ENCODE measurements at places on chromosomes 16 and 17.

DNA sequence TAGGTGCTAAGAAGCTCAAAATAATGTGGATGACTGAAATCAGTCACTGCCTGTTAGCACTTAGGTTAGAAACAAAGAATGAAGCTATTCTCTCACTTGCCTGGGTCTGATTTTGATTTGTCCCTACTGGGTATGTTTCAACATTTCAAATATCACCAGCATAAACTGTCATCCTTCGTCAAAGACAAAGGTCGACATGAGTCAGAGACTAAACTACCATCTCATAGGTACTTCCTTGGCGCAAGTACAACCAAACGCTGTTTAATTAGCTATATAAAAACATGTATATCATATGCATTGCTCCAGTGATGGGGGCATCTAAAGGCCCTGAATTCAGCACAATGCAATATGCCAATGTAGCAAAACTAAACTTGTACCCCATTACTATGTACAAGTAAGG lies 4.0 kb downstream of the AKTIP start:
- no peak for DNase-seq

DNA sequence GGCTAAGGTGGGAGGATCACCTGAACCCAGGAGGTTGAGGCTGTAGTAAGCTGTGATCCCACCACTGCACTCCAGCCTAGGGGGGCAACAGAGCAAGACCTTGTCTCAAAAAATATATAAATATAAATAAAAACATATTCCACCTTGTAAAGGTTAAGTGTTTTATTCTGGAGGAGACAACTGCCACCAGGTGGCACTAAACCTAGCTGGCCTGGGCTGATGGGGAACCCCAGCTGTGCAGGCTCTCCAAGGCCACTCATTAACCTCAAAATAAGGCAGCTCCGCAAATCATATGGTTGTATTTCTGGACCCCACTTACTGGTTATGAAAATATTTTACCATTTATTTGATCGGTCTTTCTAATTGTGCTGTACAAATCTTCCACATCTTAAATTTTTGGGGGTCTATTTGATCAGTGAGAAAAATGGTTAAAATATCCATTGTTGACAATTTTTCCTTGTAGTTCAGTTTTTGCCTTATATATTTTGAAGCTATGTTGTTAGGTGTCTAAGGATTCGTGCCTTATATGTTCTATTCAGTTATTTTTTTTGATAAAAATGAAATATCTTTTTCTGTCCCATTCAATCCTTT lies 8.5 kb upstream of the ICAM2 start:
- DNase-seq: peak; percentile 51

DNA sequence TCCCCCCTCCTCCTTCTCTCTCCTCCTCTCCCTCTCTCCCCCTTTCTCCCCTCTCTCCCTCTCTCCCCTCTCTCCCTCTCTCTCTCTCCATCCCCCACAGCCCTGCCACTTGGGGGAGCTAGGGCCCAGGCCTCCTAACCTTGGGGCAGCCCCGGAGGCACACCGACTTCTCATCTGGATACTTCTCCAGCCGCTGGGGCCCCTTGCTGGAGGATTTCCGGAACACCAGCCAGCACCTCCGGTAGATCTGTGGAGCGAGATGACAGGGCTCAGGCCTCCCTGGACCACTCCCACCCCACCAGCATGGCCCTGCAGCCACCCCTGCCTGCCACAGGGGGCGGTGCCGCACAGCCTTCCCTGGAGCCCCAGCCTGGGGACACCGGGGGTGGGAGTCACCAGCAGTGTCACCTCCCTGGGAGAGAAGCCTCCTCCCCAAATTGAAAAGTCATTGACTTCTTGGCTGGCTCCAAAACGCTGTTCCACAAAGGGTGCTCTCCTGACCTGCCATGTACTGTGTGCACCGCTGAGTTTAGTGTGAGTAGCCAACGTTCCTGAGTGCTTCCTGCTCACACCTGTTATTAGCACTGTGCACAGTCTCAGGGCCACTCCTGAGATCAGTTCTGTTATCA lies 10.5 kb downstream of the DOK4 start:
- peak; percentile 47 for DNase-seq

GRCh38 chr17:80855948-80856862 lies 135.4 kb upstream of the CHMP6 start:
- DNase-seq: peak; percentile 60

DNA sequence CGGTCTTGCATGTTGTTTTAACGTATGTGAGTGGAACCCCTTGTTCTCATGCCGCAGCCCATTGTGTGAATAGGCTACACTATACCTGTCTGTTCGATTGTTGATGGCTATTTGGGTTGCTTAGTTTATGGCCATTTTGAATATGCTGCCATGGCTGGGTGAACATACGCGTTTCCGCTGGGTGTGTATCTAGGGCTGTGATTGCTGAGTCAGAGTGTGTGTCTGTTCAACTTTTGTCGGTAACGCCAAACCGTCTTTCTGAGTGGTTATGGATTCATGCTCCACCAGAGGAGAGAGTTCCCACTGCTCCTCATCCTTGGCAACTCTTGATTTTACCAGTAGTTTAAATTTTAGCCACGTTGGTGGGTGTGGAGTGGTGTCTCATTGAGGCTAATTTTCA lies 77.0 kb downstream of the METRNL start:
- no peak for DNase-seq

- DNase-seq: no peak
Measured at GRCh38 chr16:53773150-53773846, 69.3 kb downstream of the FTO start.

DNA sequence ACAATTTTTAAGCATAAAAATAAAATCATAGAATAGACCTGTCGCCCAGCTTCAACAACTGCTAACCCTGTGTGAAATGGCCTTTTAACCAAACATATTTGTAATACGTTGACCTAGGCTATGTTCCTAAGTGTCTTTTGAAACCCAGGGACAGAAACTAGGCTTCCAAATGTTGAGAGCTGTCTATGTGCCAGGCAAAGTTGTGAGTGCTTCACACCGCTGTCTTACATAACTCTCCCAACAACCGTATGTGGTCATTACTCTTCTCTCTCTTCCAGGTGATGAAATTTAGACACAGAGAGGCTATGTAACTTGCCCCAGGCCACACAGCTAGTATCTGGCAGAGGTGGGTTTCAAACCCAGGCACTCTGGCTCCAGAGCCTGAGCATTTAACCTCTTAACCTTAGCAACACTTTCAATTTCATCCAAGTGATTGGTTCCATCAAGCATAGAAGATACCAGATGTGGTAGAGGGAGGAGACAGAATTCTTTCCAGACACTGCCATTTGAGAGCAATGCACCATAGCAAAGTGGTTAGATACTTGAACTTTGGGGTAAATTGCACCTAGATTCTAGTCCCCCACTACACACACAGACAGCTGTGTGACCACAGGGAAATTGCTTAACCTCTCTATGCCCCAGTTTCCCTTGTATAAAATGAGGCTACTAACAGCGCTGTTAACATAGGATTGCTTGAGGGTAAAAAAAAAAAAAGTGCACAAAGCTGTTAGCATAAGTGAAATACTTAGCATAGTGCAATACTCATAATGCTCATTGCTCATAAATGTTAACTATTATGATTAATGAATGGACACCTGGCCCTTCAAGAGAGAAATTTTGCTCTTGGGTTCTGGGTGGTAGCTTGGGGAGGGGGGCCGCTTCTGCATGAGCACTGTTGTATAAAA lies 160.6 kb downstream of the IRX3 start:
- no peak for DNase-seq

GRCh38 chr16:85836706-85837582 lies 37.4 kb downstream of the COX4I1 start:
- no peak for DNase-seq

GRCh38 chr17:2181206-2181896 lies 122.2 kb downstream of the SMG6 start:
- no peak for DNase-seq

GRCh38 chr17:36493956-36494355 lies 7.5 kb downstream of the ZNHIT3 start:
- no peak for DNase-seq

- DNase-seq: no peak
Measured at GRCh38 chr17:48459070-48459844, 29.2 kb upstream of the SKAP1 start.

- DNase-seq: peak; percentile 53
Measured at GRCh38 chr17:47949197-47949759, 7.9 kb downstream of the PNPO start.

DNA sequence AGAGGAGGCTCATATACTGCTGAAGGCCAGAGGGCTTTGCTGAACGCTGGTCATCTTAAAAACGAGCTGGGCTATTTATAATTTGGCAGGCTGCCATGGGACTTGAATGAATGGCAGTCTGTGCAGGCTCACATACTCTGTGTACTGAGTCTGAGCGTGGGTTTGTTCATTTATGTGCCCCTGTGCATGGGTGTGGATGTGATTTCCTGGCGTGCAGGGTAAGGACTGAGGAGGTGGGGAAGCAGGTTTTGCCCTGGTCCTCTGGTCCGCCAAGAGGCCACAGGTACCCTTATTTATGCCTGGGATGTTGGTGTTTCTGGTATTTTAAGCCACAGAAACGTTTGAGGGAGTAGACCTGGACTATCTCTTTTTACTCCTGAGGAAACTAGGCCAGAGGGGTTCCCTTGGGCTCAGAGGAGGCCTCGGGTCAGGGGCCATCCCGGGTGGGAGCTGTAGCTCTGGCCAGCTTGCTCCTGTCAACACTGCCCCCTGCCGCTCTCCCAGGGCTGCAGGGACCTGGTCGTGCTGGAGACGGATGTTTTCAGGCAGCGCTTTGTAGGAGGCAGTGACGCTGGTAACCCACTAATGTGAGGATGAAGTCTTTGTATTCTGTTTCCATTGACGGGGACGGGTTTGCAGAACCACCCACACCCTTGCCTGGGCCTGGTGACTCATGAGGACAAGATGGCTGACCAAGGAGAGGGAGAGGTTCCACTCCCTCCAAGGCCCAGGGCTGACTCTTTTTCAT lies 184.4 kb downstream of the MSI2 start:
- DNase-seq: peak; percentile 46

DNA sequence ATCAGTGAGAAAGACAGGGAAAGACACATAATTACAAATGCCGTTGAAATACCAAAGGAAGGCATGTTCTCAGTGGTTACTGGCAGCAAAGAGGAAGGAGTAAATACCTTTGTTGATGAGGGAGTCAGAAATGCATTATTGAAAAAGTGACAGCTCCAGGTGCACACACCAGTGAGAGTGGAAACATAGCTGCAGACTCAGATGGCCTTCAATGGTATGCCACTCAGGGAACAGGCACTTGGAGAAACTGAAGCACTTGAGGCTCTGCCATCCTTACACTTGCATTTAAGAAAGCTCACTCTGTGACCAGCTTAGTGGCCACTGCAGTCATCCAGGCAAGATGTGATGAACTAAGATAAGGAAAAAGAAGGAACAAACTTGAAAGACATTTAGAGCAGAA lies 29.9 kb downstream of the NOG start:
- no peak for DNase-seq

DNA sequence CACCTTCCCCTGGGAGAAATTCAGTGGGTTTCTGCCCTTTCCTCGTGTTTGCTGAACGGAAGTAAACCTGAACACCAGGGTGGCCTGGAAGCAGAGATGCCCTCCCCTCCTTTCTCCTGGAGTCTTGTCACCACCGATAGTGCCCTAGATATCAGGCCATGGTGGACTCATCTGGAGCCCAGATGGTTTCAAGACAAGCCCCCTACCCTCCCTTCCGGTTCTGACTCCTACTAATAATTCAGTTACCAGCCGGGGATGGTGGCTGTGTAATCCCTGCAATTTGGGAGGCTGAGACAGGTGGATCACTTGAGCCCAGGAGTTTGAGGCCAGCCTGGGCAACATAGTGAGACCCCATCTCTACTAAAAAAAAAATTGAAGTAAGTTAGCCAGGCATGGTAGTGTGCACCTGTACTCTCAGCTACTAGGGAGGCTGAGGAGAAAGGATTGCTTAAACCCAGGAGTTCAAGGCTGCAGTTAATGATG lies 2.4 kb downstream of the ZNF469 start:
- no peak for DNase-seq

DNA sequence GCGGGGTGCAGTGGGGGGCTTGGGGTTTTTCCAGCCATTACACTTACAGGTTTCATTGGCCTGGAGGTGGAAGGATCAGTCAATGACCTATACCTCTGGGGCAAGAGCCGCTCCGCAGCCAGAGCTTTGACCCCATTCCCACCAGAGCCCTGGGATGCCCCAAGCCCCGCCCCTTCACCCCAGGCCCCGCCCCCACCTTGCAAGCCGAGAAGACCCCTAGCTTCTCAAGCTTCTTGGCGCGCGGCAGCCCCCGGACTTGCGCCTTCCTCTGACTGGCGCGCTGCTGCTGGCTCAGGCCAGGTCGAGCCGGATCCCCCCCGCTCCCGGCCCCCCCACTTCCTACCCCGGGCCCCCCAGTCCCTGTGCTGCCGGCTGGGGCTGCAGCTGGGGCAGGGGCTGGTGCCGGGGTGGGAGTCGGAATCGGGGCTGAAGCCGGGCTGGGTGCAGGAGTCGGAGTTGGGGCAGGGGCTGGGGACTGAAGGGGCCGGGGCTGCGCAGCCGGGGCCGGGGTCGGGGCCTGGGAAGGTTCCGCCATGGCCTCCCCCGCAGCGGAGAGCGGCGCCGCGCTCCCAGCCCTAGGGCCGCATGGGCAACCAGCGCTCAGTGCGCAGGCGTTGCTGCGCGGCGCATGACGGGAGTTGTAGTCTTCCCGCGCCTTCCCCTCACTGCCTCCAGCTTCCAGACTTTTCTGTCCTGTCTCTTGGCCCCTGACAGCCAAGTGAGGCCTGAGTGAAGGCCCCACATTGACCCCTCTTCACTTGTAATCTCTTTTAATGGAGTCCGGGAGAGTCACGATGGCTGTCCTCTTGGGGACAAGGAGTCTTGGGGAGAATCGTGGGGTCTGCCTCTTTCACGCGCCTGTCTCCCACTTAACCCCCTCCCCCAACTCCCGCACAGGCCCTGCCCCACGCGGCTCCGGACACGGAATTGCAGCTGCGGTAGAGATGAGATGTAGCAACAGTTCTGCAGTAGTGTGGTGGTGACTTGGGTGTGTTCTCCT lies at the start of gene KAT2A:
Gene KAT2A, minus strand, starts transcription at position 598 of the 1,000 bp plus-strand sequence. Its CDS starts 63 bp downstream, at position 535.
- no peak for DNase-seq

DNA sequence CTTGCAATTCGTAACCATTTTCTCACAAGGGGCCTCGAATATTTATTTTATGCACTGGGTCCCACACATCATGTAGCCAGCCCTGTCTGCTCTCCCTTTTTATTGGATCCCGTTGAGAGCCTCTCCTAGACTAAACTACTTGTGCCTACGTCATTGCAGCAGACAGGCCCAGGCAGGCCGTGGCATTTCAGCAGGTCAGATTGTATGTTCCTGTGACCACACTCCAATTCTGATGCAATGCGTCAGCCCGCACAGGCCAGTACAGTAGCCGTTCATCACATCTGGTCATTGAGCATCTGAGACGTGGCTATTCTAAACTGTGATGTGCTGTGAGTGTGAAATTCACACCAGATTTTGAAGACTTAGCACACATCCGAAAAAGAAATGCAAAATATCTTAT lies 42.2 kb downstream of the ABAT start:
- DNase-seq: no peak

DNA sequence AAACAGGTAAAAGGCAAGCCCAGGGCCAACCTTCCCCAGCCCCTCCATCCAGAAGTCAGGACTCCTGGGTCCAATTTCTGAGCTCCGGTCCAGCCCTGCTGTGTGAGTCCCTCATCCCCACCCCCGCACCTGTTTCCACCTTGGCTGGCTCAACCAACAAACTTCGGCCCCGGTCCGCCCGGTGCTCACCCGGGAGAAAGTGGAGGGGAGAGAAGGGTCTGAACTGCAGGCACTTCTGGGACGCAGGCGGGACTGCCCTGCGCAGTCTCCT lies 541 bp downstream of the RHBDF2 start:
- no peak for DNase-seq
